Sigmoid colon (tissue), 7 donors: ENCODE measurements at places on chromosomes 2 and 18. TPM values are rescaled to one million over a fixed set of nuclear protein-coding genes. Genes with fewer than 3 reads are reported as not detected.

GRCh38 chr18:8895341-8895740, 190.0 kb downstream of the MTCL1 start:
- no peak for DNase-seq
- H3K36me3 ChIP-seq: no peaks in the 10 kb centered on the region
- no peak overlapping the region for H3K27ac ChIP-seq
- H3K4me3 ChIP-seq: no peak overlapping the region

GRCh38 chr18:25345081-25345866, 6.7 kb downstream of the ZNF521 start:
- DNase-seq: no peak
- no peak overlapping the region for H3K4me3 ChIP-seq
- H3K27ac ChIP-seq: no peak overlapping the region
- no peaks in the 10 kb centered on the region for H3K36me3 ChIP-seq

GRCh38 chr2:196360650-196361049, 189.3 kb upstream of the STK17B start:
- H3K4me3 ChIP-seq: no peak overlapping the region
- no peak overlapping the region for H3K27ac ChIP-seq
- H3K36me3 ChIP-seq: no peaks in the 10 kb centered on the region
- no peaks in the 10 kb centered on the region for H3K27me3 ChIP-seq
- DNase-seq: no peak

- DNase-seq: no peak
- peaks cover 30% of the 10 kb centered on the region for H3K4me1 ChIP-seq
- H3K27me3 ChIP-seq: no peaks in the 10 kb centered on the region
- peak overlapping the region; percentile 87 for H3K27ac ChIP-seq
These were observed 1.9 kb downstream of the TCF7L1 start for GRCh38 chr2:85134896-85135659.

DNA sequence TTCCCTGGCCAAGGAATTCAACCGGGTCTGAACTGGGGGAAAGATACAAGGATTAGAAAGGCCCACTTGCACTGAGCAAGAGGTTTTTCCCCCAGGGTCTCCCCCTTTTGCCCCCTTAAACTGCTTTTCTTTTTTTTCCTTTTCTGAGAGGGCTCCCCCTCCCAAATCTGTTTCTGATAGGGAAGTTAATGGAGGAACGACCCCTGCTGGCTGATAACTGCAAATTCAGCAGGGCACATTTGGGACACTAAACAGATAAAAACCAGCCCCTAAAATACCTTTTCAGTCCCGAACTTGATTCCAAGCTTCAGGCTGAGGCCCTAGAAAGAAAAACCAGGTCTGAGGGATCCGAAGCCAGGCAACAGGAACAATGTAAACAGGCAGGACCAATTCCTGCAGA, 1012.4 kb upstream of the CRIM1 start:
- no peak overlapping the region for H3K4me3 ChIP-seq
- no peaks in the 10 kb centered on the region for H3K27me3 ChIP-seq
- no peaks in the 10 kb centered on the region for H3K36me3 ChIP-seq
- H3K27ac ChIP-seq: no peak overlapping the region

- H3K4me1 ChIP-seq: no peaks in the 10 kb centered on the region
- H3K36me3 ChIP-seq: peaks cover 55% of the 10 kb centered on the region
- no peak overlapping the region for H3K4me3 ChIP-seq
These were observed 21.8 kb downstream of the CFLAR start for GRCh38 chr2:201137505-201138400.

- peaks cover 4% of the 10 kb centered on the region for H3K27me3 ChIP-seq
- DNase-seq: no peak
- H3K4me3 ChIP-seq: no peak overlapping the region
These were observed 11.4 kb downstream of the CRYGD start for GRCh38 chr2:208112969-208113368.

DNA sequence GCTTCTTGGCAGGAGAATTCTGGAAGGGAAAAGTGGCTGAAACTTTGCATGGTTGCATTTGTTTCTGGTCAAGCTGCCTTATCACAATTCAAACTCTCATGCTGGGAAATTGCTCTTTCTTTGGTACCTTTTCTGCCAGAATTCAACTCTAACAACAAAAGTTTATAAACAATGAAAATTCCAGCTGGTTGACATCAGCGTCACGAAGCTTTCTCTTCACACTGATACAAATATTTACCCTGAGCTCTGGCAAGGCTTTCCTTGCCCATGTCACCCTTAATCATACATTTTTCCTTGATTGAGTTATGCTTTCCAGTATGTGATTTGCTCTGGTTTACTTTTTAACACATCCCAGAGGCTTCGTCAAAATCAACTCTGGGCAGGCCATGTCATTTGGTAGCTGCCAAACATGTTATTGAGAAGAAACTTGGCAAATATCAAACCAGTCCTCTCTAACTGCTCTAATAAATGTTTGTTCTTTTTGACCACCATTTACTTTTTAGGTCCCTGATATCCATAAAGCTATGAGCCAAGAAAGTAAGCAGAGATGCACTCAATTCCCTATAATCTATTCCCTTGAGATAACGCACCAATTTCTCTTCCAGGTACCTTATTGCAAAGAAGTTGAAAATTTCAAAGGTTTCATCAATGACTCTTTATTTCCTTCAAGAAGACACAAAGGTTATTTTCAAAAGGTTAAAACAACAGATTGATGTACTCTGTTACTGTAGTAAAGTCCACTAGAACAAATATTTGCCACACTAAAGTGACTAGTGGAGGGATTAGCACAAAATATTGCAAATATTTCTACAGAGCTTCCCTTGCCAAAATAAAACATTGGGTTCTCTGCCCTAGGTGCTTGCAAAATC, 1241.1 kb upstream of the ZEB2 start:
- H3K27me3 ChIP-seq: no peaks in the 10 kb centered on the region
- H3K4me3 ChIP-seq: no peak overlapping the region
- DNase-seq: no peak
- no peaks in the 10 kb centered on the region for H3K4me1 ChIP-seq

GRCh38 chr2:218904176-218904575, 23.5 kb downstream of the WNT10A start:
- H3K36me3 ChIP-seq: no peaks in the 10 kb centered on the region
- H3K4me3 ChIP-seq: no peak overlapping the region
- peaks cover 38% of the 10 kb centered on the region for H3K27me3 ChIP-seq
- no peak for DNase-seq

DNA sequence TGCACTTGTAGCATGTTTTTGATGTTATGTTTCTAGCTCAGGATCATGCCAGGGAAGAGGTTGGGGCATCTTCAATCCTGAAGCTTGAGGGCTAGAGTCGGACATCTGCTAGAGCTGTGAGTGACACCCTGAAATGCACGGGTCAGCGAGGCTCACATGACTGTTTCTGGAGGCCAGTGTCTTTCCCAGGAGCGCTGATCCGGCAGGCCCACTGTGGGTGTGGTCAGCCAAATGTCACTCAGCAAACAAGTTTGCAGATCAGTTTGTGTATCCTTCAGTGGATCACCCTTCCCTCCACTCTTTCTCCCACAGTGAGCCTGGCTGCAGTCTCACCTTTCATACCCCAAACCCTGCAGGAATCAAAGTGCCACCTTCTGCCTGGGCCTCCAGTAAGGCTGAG, 23.0 kb upstream of the ARHGEF4 start:
- no peak for DNase-seq
- H3K4me1 ChIP-seq: no peaks in the 10 kb centered on the region
- no peaks in the 10 kb centered on the region for H3K36me3 ChIP-seq
- no peak overlapping the region for H3K27ac ChIP-seq
- no peak overlapping the region for H3K4me3 ChIP-seq

DNA sequence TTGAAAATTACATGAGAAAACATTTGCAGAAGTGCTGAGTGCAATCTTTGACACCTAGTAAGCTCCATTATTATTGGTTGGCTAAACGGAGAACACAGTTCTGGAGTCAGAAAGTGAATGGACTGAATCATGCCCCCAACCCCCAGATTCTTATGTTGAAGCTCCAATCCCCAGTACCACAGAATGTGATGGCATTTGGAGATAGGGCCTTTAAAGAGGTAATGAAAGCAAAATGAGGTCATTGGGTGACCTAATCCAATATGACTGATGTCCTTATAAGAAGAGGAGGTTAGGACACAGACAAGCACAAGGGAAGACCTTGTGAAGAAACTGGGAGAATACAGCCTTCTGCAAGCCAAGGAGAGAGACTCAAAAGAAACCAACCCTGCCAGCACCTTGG, 200.9 kb upstream of the EPAS1 start:
- peaks cover 14% of the 10 kb centered on the region for H3K36me3 ChIP-seq
- no peak overlapping the region for H3K27ac ChIP-seq
- no peak overlapping the region for H3K4me3 ChIP-seq
- H3K27me3 ChIP-seq: no peaks in the 10 kb centered on the region
- H3K4me1 ChIP-seq: peaks cover 23% of the 10 kb centered on the region
- no peak for DNase-seq

- no peaks in the 10 kb centered on the region for H3K36me3 ChIP-seq
- no peak overlapping the region for H3K27ac ChIP-seq
- H3K27me3 ChIP-seq: peaks cover 15% of the 10 kb centered on the region
- no peaks in the 10 kb centered on the region for H3K4me1 ChIP-seq
- H3K4me3 ChIP-seq: no peak overlapping the region
These were observed 10.7 kb downstream of the KCNF1 start for GRCh38 chr2:10922307-10923007.

GRCh38 chr18:57437402-57437765, 2.2 kb downstream of the ONECUT2 start:
- H3K27me3 ChIP-seq: peaks cover 73% of the 10 kb centered on the region
- H3K27ac ChIP-seq: no peak overlapping the region
- H3K4me1 ChIP-seq: no peaks in the 10 kb centered on the region
- no peak for DNase-seq
- no peaks in the 10 kb centered on the region for H3K36me3 ChIP-seq

DNA sequence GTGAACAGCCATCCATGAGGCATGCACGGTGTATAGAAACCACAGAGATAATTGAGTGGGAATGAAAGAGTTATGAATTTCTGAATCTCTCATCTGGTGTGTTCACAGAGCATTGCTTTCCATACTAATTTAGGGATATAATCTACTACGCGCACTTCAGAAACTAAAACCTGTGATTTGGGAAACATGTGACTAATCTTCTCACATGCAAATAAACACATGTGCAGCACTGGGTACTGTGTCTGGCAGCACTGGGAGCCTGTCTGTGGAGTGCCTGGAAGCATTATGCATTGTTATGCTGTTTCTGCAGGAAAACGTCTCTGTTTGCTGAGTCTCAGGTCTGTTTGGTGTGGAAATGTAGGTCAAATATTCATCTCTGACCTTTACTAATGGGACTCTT, 287.3 kb downstream of the CMPK2 start:
- no peaks in the 10 kb centered on the region for H3K4me1 ChIP-seq
- H3K36me3 ChIP-seq: no peaks in the 10 kb centered on the region
- H3K4me3 ChIP-seq: no peak overlapping the region
- H3K27ac ChIP-seq: no peak overlapping the region
- DNase-seq: no peak
- H3K27me3 ChIP-seq: no peaks in the 10 kb centered on the region

PLGLB1 gene
- 1.1 TPM for total RNA-seq

GPAT2 gene
- total RNA-seq: 0.33 TPM

ALK gene
- 2.9 TPM for total RNA-seq

RAD51AP2 gene
- total RNA-seq: not detected

GAL3ST2 gene
- total RNA-seq: 0.68 TPM

CCDC85A gene
- 3.6 TPM for total RNA-seq

ST8SIA5 gene
- under 0.01 TPM for total RNA-seq

IL37 gene
- total RNA-seq: not detected

TCF23 gene
- total RNA-seq: not detected

DSG4 gene
- not detected for total RNA-seq
